NCI-H460 (cell line): ENCODE measurements at places on chromosomes 5 and 9.
A peak's percentile ranks its signal among the peaks of the same experiment; 100 is the strongest.

- DNase-seq = no peak
These were observed 11.7 kb upstream of the ERBIN start for GRCh38 chr5:65914641-65915196.

- DNase-seq = no peak
These were observed 141.1 kb upstream of the RAD23B start for GRCh38 chr9:107141967-107142366.

DNA sequence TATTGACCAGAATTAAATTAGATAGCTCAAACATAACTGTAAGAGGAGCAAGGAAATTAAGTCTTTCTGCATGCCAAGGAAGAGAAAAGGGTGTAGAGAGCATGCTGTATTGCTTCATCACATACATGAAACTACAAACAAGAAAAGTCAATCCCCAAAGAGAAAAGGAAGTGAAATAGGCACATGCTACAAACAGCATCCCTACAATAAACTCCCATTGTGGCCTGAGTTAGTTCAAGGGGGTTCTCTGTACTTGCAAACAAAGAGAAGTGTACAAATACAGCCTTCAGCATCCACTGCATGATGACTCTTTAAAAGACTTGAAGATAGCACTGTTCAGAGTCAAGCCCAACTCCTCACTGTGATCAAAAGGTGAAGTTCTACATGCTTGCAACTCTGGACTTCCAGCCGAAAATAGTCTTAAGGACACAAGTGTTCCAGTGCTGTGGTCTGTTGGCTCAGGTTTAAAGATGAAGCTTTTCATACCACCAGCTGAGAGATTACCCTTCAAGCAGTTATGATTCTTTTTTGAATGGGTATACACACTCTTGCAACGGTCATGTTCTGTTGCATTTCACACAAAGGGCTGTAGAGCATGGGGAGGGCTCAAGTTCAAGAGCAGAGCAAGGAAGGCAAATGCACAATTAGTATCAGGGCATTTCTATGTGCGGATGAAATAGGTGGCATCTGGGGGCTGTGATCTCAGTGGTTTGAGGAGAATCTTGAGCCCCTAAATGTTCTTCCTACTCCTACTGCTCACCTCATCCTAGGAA is 534.5 kb downstream of the EBF1 start:
- no peak for DNase-seq

- DNase-seq = no peak
These were observed 121.1 kb downstream of the FBXL7 start for GRCh38 chr5:15621094-15621493.

DNA sequence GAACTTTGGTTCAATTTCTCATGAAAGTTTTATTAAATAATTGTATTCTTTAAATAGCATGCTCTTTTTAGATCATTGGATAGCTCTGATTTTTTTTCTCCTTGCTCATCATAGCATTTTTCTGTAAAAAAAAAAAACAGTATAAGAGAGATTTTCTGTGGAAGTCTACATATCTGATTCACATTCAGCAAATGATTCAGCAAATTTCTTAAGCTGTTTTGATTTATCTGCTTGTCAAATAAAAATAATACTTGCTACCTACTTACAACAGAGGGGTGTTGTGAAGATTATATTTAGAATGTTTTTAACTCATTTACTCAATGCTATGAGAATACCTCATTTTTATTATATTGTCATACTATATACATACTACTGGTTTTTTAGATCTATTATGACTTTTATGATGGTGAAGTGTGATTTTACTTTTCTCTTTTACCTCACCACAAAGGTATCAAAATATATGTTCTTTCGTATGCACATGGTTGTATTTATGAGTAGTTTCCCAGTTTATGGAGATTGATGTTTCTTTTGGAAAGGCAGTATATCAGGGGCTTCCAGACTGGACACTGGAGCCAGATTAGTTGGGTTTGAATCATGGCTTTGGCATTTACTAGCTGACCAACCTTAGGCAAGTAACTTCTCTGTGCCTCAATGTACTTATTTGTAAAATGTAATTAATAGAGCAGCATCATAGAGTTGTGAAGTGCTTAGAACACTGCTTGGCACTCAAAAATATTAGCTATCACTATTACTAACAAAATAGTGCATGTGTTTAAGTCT is 25.5 kb downstream of the TNPO1 start:
- peak; percentile 73 for DNase-seq

DNA sequence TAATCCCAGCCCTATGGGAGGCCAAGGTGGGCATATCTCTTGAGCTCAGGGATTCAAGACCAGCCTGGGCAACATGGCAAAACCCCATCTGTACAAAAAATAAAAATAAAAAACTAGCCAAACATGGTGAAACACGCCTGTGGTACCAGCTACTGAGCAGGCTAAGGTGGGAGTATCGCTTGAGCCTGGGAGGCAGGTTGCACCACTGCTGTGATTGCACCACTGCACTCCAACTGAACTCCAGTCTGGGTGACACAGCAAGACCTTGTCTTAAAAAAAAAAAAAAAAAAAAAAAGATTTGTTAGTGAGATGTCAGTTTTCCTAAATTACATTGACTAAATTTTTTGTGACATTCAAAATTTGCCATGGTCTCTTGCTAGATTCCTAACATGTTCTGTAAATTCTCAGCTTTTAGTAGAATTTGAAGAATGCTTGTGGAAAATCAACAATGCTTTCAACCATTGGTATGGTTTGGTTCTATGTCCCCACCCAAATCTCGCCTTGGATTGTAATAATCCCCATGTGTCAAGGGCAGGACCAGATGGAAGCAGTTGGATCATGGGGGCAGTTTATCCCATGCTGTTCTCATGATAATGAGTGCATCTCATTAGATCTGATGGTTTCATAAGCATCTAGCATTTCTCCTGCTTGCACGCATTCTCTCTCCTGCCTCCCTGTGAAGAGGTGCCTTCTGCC is 236.1 kb downstream of the ARRDC3 start:
- no peak for DNase-seq

- no peak for DNase-seq
These were observed 669.9 kb downstream of the MTRR start for GRCh38 chr5:8538821-8539220.

- DNase-seq = no peak
These were observed 421.0 kb upstream of the CHD1 start for GRCh38 chr5:99349787-99350186.

- no peak for DNase-seq
These were observed 13.0 kb upstream of the SETX start for GRCh38 chr9:132367613-132368313.

GRCh38 chr9:83154821-83155220 is 91.9 kb upstream of the RASEF start:
- peak; percentile 8 for DNase-seq

DNA sequence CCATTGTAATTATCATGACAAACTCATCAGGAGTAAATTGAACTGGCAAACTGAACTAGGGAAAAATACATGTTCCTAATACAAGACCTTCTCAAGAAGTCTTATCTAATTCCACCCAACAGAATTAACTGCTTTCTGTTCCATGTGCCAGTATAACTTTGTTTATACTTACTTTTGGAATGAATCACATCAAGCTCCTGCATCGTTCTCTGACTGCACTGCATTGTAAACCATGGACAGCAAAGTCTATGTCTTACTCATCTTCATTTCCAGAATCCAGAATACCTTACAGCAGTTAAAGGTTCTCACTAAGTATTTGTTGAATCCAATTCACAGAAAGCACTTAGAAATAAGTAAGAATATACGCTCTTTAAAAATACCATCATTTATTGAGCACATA is 102.8 kb downstream of the PLK2 start:
- no peak for DNase-seq

DNA sequence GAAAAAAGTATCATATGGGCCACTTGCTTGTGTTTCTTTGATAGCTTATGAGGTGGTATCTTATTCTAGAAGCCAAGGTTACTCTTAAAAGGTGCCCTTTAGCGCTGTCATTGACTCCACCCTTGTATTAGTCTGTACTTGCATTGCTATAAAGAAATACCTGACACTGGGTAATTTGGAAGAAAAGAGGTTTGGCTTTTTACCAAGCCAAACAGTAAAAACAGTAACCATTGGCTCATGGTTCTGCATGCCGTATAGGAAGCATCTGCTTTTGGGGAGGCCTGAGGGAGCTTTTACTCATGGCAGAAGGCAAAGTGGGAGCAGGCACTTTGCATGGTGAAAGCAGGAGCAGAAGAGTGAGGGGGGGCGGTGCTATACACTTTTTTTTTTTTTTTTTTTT is 87.4 kb downstream of the TEK start:
- no peak for DNase-seq

DNA sequence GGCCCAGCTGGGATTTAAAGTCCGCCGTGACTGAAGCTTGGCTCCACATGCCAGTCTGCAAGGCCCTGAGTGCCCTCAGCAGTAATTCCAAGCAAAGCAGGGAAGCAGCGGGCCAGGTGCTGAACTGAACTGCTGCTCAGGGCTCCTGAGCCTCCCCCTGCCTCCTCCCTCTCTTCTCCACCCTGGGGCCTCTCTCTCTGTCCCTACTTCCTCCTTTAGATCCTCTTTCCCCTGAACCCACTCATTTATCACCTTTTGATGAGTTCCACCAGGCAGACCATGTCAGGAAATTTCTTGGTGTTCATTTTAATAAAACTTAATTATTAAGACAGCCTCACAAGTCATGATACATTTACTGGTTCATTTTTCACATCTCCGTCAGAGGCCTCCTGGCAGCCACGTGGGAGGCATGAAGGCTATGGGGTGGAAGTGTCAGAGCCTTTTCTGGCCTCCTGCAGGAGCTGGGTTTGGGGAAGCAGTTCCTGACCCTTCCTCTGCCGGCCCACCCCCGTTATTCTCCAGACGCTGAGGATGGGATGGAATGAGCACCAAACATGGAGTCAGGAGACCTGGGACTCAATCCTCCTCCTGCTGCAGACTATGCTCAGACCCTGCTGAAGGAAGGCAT is 32.2 kb upstream of the KCNIP1 start:
- no peak for DNase-seq

- DNase-seq = no peak
These were observed 105.9 kb upstream of the CDKN2B start for GRCh38 chr9:22114956-22115355.

DNA sequence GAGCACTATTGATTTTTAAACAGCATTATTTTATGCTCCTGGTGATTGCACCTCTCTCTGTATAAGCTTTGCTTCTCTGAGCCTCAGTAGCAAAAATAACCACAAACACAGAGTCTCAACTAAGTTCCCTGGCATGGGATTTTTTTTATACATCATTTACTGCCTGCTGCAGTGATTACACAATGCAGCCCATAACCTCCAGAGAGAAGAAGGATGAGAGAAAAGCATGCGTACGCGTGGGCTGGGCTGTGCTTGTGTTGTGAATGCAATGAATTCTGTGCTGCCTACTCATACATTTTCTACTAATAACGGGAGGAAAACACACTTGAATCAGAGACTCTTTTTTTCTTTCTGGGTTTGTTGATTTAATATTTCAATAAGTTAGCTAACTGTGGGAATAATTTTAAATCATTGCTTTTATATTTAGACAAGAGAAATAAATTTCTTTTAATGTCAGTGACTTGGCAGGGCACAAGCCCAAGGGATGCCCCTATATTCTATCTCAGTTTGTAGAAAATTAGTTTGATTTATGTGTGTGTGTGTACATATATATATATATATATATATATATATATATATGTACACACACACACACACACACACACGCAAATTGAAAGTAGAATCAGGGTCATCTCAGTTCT is 351.5 kb downstream of the MED10 start:
- DNase-seq = no peak

- DNase-seq = no peak
These were observed 4.6 kb downstream of the HOMER1 start for GRCh38 chr5:79509244-79509885.
